Heart right ventricle (tissue), 16 donors: ENCODE measurements at places on chromosomes 12 and 14. TPM values are rescaled to one million over a fixed set of nuclear protein-coding genes. Genes with fewer than 3 reads are reported as not detected.
A peak's percentile ranks its signal among the peaks of the same experiment; 100 is the strongest.

GRCh38 chr12:2998789-2999264 is 39.6 kb downstream of the TEAD4 start:
- DNase-seq = peak; percentile 56
- H3K27ac ChIP-seq = peak overlapping the region; percentile 25
- peaks cover 3% of the 10 kb centered on the region for H3K4me1 ChIP-seq
- no peaks in the 10 kb centered on the region for H3K27me3 ChIP-seq
- H3K36me3 ChIP-seq = peaks cover 25% of the 10 kb centered on the region

DNA sequence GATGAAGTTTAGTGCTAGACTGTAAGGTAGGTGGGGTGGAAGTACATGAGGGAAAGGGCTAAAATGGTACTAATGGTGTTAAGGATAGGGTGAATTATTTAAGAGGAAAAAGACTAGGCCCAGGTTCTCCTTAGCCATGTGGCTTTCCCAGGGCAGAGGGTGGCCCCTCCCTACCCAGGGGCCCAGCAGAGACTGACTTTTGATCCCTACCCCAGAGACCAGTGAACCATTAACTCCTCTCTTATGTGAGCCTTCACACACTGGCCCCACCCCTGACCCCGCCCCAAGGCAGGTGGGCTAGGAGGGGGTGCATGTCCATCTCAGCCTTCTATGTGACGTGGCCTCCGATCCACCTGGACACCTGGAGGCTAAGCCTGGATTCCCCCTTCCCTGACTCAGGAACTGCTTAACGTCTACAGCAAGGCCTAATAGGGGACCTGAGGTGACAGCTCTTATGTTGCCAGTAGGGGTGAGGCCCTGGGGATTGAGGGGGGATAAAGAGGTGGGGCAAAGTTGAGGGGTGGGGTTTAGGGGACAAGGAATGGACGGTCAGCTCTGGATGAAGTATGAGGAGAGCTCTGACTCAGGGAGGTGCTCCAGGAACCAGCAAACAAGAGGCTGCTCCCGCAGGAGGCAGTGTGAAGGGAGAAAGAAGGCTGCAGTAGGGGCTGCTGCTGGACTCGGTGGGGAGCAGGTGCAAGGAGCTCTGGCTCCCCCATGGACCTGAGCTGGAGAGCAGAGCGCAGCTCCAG is 757 bp downstream of the SLC39A5 start:
- H3K4me3 ChIP-seq = no peak overlapping the region
- no peak for DNase-seq
- H3K4me1 ChIP-seq = no peaks in the 10 kb centered on the region
- no peak overlapping the region for H3K27ac ChIP-seq

DNA sequence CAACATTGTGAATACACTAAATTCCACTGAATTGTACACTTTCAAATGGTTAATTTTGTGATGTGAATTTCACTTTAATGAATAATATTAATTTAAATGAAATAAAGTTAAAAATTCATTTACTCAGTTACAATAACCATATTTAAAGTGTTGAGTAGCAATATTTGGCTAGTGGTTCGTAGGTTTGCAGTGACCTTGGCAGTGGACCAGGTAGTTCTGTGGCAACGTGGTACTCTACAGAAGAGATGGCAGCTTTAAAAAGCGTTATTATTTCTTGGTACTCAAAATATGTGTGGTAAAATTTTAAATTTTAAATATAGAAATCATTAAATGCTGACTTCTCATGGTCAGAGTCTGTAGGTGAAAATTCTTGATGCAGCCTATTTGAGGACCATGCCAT is 51.6 kb downstream of the AEBP2 start:
- no peaks in the 10 kb centered on the region for H3K4me1 ChIP-seq
- no peak overlapping the region for H3K27ac ChIP-seq
- no peak overlapping the region for H3K4me3 ChIP-seq
- no peak for DNase-seq

DNA sequence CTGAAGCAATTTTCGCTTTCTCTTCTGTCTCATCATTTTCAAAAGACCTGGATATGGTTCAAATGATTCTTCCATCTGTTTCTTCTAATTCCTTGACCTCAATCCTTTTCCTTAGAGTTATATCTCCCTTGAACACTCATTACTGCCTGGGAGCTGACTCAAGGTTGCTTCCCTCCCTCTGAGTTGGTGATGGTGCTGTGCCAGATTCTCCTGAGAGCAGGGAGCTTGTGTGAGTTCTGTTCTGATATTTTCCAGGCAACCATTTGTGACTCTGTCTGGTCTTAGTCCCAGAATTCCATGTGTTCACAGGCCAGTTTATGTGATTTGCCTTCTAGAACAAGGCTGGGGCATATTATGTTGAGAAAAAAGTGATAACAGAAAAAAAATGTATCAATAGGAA is 505.1 kb upstream of the SYT1 start:
- no peak overlapping the region for H3K27ac ChIP-seq
- H3K27me3 ChIP-seq = no peaks in the 10 kb centered on the region
- no peak overlapping the region for H3K4me3 ChIP-seq
- DNase-seq = no peak
- H3K36me3 ChIP-seq = no peaks in the 10 kb centered on the region

DNA sequence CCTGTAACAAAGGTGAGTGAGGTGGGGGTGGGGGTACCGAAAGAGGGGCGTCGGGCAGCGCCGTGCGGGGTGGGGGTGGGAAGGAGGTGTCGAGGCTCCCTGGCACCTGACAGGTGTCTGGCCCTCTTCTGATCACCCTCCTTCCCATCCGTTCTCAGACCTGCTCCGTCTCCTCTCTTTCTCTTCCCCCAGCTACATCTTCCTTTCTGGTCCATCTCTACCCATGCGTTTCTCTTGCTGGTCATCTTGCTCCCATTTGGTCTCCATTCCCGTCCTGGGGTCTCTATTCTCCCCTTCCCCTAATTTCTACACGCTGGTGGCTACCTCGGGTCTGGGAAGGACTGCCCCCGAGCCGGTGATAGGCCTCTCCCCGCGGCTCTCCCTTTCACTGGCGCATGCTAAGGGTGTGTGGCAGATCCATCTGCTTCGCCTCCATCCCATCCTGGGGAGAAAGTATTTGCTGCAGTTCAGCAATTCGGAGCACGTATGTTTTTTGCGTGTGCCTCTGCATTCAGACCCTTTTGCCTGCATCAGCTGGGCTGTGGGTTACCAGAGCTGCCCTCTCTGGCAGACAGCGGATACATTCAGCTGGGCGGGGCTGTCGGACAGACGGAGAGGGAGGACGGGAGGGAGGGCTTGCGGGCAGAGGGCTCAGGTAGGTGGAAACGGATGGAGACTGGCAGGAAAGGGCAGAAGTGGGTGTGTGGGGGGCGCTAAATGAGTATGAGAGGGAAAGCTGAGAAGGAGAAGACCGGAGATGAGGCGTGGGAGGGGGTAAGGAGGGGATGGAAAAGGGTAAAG is 730 bp downstream of the CLSTN3 start:
- peak overlapping the region; percentile 49 for H3K27ac ChIP-seq
- no peaks in the 10 kb centered on the region for H3K27me3 ChIP-seq
- H3K4me1 ChIP-seq = peaks cover 25% of the 10 kb centered on the region
- peak; percentile 47 for DNase-seq
- H3K36me3 ChIP-seq = no peaks in the 10 kb centered on the region

GRCh38 chr12:24111616-24112015 is 162.1 kb upstream of the SOX5 start:
- no peaks in the 10 kb centered on the region for H3K4me1 ChIP-seq
- no peak overlapping the region for H3K4me3 ChIP-seq
- no peak for DNase-seq
- H3K27ac ChIP-seq = no peak overlapping the region
- H3K27me3 ChIP-seq = no peaks in the 10 kb centered on the region
- no peaks in the 10 kb centered on the region for H3K36me3 ChIP-seq

DNA sequence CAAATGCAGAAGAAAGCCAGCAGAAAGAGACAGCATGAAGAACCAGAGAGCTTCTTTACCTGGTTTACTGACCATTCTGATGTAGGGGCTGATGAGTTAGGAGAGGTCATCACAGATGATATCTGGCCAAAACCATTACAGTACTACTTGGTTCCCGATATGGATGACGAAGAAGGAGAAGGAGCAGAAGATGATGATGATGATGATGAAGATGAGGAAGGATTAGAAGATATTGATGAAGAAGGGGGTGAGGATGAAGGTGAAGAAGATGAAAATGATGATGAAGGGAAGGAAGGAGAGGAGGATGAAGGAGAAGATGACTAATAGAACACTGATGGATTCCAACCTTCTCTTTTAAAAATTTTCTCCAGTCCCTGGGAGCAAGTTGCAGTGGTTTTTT is 178.2 kb upstream of the CRY1 start:
- no peaks in the 10 kb centered on the region for H3K36me3 ChIP-seq
- no peak overlapping the region for H3K4me3 ChIP-seq
- DNase-seq = no peak

DNA sequence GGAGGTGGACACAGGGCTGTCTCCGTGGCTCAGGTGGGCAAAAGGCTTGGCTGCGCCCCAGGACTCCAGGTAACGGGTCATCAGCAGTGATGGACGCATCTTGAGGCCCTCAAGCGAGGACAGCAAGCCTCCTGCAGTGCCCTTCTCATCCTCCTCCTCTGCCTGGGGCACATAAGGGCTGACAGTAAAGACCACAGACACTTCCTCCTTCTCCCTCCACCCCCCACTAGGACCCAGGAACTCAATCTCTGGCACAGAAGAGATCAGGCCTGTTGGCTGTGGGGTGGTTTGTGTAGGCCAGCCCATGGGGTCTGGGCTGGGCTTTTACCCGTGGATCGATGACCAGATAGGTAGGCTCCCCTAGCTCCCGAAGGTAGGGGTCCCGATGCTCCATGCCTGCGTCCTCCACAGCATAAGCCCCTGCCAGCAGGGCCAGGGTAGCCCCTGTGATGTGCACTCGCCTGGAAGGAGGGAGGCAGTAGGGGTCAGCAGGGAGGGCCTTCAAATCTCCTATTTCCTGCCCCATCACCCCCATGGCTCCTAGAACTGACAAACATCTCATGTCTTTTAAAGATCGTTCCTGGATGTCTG is 5.7 kb downstream of the ADCY4 start:
- no peak for DNase-seq
- peaks cover 11% of the 10 kb centered on the region for H3K27me3 ChIP-seq
- H3K27ac ChIP-seq = no peak overlapping the region
- peaks cover 68% of the 10 kb centered on the region for H3K36me3 ChIP-seq

GRCh38 chr12:71771069-71771468 is 16.4 kb downstream of the RAB21 start:
- no peak for DNase-seq
- no peak overlapping the region for H3K27ac ChIP-seq
- peaks cover 43% of the 10 kb centered on the region for H3K4me1 ChIP-seq
- no peak overlapping the region for H3K4me3 ChIP-seq
- H3K36me3 ChIP-seq = peaks cover 64% of the 10 kb centered on the region

GRCh38 chr14:90114554-90114953 is 52.8 kb downstream of the KCNK13 start:
- H3K36me3 ChIP-seq = no peaks in the 10 kb centered on the region
- no peak for DNase-seq
- no peak overlapping the region for H3K27ac ChIP-seq
- no peak overlapping the region for H3K4me3 ChIP-seq
- H3K27me3 ChIP-seq = peaks cover 27% of the 10 kb centered on the region

- peaks cover 47% of the 10 kb centered on the region for H3K36me3 ChIP-seq
- H3K4me3 ChIP-seq = no peak overlapping the region
- no peaks in the 10 kb centered on the region for H3K27me3 ChIP-seq
- no peak overlapping the region for H3K27ac ChIP-seq
These were observed 28.5 kb downstream of the KLC1 start for GRCh38 chr14:103657471-103657870.

DNA sequence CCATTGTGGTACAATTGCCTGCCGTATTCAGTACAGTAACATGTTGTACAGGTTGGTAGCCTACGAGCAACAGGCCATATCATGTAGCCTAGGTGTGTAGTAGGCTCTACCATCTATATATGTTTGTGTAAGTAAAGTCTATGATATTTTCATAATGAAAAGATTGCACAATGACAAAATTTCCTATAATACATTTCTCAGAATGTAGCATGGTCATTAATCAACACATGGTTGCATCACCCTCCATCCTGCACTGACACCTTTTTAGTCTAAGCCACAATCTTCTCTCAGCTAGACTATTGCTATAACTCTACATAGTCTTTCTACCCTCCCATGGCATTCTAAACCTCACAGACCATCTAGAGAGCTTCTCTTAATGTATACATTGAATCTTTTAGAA is 158.5 kb upstream of the HMGA2 start:
- peaks cover 4% of the 10 kb centered on the region for H3K27me3 ChIP-seq
- H3K4me3 ChIP-seq = no peak overlapping the region
- H3K36me3 ChIP-seq = no peaks in the 10 kb centered on the region
- no peak overlapping the region for H3K27ac ChIP-seq
- H3K4me1 ChIP-seq = no peaks in the 10 kb centered on the region
- DNase-seq = no peak

GRCh38 chr12:31011746-31012566 is 61.7 kb upstream of the DDX11 start:
- H3K36me3 ChIP-seq = no peaks in the 10 kb centered on the region
- no peak overlapping the region for H3K27ac ChIP-seq
- no peak for DNase-seq
- no peaks in the 10 kb centered on the region for H3K4me1 ChIP-seq
- H3K4me3 ChIP-seq = no peak overlapping the region

DNA sequence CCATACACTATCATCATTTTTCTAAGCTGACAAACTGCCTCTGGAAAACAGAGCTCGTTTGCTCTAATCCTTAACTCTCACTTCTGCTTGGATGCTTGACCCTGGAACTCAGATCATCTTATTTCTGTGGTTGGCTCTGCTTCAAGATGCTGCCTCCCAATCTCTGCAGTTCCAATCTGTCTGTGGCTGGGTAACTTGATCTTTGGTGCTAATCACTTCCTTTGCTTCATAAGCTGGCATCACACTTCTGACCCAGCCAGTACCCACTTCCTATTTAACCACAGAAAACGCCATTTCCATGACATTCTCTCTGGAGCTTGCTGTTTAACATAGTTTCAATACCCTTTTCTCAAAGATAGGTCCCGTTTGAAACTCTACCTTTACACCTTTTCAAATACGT is 254.2 kb downstream of the ACSS3 start:
- H3K36me3 ChIP-seq = no peaks in the 10 kb centered on the region
- no peak overlapping the region for H3K27ac ChIP-seq
- DNase-seq = no peak
- H3K4me3 ChIP-seq = no peak overlapping the region
- H3K27me3 ChIP-seq = no peaks in the 10 kb centered on the region

GRCh38 chr12:94046626-94047410 is 101.6 kb upstream of the PLXNC1 start:
- no peaks in the 10 kb centered on the region for H3K36me3 ChIP-seq
- H3K4me1 ChIP-seq = peaks cover 27% of the 10 kb centered on the region
- H3K27me3 ChIP-seq = no peaks in the 10 kb centered on the region

GRCh38 chr12:65327207-65328076 is 49.0 kb downstream of the MSRB3 start:
- H3K27me3 ChIP-seq = no peaks in the 10 kb centered on the region
- no peak overlapping the region for H3K27ac ChIP-seq
- no peak for DNase-seq
- H3K36me3 ChIP-seq = no peaks in the 10 kb centered on the region

The TTC6 gene
- not detected for total RNA-seq

The CLEC7A gene
- total RNA-seq = 0.98 TPM

The CMTM5 gene
- not detected for total RNA-seq

The CCDC177 gene
- not detected for total RNA-seq

The POTEG gene
- not detected for total RNA-seq

The AICDA gene
- not detected for total RNA-seq

The MYH7 gene
- total RNA-seq = 18,811 TPM

The CD9 gene
- total RNA-seq = 24.8 TPM
